ENCODE measurements at places on chromosomes 2 and 18. TPM values are rescaled to one million over a fixed set of nuclear protein-coding genes. Genes with fewer than 3 reads are reported as not detected.

GRCh38 chr2:196225213-196225612 lies 53.8 kb upstream of the STK17B start:
- no peak for DNase-seq

LIPT1 gene
- total RNA-seq = 9.1 TPM

CIB4 gene
- not detected for total RNA-seq

ZNF521 gene
- 26.9 TPM for total RNA-seq

DNA sequence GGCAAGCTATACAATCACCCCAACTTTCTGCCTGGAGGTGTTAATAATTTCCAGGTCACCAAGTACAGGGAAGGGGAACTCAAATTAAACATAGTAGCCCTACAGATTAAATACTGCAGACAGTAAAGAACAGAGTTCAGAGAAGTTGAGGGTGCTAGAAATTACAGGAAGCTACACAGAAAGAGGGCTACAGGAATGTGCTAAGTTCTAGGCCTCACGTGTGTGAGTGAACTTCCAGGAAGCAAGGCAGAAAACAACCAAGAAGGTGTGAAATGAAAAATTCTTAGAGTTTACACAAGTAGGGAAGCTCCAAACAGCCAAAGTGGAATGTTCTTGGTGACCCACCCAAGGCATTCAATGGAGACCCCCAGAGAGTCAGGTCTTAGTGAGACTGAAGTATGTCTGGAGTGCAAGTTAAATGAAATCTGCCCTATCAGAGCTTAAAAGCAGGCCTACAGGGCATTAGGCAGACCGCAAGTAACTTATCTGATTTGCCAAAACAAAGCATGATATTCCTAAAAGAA lies 58.1 kb upstream of the RNU4ATAC start:
- DNase-seq = no peak

- no peak for DNase-seq
These were observed 79.0 kb upstream of the WDR75 start for GRCh38 chr2:189362283-189362682.

GRCh38 chr18:29849144-29849543 lies 1193.4 kb downstream of the DSC3 start:
- no peak for DNase-seq

PDE1A gene
- total RNA-seq = 31.3 TPM

CROCC2 gene
- total RNA-seq = not detected
